ENCODE measurements at places on chromosomes 16 and 17.

- no peak for DNase-seq
Observed at GRCh38 chr16:29825145-29826044, 5.1 kb downstream of the MVP start.

- DNase-seq: no peak
Observed at GRCh38 chr17:78458091-78458490, 79.6 kb downstream of the PGS1 start.

GRCh38 chr17:31494259-31495021 lies 103.0 kb downstream of the RAB11FIP4 start:
- no peak for DNase-seq

DNA sequence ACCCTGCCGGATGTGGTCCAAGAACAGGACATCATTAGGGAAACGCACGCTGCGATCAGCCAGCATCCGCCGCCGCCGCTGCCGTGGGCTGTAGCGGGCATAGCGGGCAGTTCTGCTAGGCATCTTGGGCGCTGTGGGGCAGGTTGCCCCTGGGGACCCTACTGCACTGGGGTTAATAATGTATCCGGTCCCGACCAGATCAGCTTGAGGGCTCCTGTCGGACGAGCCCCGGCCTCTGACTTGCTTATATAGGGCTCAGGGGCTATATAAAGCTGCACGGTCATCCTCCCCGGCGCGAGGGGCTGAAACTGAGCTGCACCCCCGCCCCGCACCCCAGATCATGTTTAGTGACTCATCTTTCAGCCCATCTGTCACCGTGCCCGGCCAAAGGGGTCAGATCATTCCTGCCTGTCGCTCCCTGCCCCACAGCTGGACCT lies at the start of gene PPP1R27:
Gene PPP1R27, minus strand, starts transcription at position 220 of the 437 bp plus-strand sequence. Its CDS starts 97 bp downstream, at position 123.
- DNase-seq: no peak

- no peak for DNase-seq
Observed at GRCh38 chr17:15255713-15256454, 9.2 kb downstream of the PMP22 start.

GRCh38 chr16:2469399-2470233 lies 1.5 kb upstream of the NTN3 start:
- no peak for DNase-seq

DNA sequence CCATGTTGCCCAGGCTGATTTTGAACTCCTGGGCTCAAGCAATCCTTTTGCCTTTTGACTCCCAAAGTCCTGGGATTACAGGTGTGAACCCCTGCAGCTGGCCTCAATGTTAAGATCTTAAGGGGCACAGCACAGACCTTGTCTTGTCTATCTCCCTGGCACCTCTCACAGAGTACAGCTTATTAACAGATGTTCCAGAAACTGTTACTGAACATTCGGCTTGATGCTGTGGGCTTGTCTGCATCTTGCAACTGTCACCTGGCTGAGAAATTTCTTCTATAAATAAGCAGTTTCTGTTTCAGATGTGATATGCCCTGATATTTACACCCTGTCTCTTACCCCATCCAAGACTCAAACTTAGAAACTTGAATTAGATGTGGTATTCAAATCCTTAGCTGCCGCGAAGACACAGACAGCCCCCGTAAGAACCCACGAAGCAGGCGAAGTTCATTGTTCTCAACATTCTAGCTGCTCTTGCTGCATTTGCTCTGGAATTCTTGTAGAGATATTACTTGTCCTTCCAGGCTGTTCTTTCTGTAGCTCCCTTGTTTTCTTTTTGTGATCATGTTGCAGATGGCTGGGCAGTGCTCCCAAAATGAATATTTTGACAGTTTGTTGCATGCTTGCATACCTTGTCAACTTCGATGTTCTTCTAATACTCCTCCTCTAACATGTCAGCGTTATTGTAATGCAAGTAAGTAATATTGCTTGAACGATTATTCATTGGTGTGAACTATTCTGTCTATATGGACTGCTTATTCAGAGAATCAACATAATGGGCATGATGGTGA lies at the start of gene TNFRSF17:
Gene TNFRSF17, plus strand, starts transcription at position 450 of the 791 bp plus-strand sequence. Its CDS starts 115 bp downstream, at position 565.
- DNase-seq: no peak

- DNase-seq: no peak
Observed at GRCh38 chr17:65947831-65948230, 244.1 kb downstream of the CEP112 start.

GRCh38 chr17:3944485-3945388 lies 19.5 kb downstream of the ATP2A3 start:
- no peak for DNase-seq

- DNase-seq: no peak
Observed at GRCh38 chr16:86756882-86757703, 178.7 kb downstream of the FOXL1 start.

- DNase-seq: no peak
Observed at GRCh38 chr17:82752371-82753200, 721 bp downstream of the TBCD start.
